ENCODE measurements at places on chromosomes 12 and 14.

DNA sequence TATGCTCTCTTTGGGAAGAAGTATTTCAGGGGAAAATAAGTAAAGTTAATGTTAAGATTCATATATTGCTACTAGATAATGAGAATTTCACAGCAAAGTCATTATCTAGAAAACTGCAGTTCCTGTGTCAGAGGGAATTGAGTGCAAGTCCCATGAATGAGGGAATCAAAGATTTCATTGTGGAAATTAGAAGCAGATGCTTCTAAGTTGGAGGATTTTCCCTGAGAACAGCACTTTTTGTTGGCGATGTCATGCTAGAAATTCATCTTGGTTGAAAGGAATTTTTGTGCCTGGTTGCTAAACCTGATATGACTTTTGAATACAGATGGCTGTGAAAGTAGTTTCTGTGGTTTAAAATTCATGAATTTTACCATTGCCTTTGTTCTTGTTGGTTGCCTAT is 25.6 kb downstream of the FRMD6 start:
- no peak for DNase-seq

GRCh38 chr12:63894132-63894531 is 49.6 kb downstream of the SRGAP1 start:
- DNase-seq = no peak

GRCh38 chr14:28762303-28762954 is 4.2 kb upstream of the FOXG1 start:
- DNase-seq = no peak

DNA sequence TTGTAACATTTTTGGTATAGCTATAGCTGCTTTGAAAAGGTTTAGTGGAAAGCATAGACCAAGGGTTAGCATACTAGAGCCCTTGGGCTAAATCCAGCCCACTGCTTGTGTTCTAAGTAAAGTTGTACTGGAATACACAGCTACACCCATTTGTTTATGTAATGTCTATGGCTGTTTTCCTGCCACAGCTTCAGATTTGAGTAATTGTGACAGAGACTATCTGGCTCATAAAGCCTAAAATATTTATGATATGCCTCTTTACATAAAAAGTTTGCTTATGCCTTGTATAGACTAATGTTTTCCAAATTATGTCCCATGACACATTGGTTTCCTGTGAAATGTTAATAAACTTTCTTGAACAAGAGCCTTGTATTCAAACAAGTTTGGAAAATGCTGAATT is 234.8 kb upstream of the ATP2B1 start:
- no peak for DNase-seq

DNA sequence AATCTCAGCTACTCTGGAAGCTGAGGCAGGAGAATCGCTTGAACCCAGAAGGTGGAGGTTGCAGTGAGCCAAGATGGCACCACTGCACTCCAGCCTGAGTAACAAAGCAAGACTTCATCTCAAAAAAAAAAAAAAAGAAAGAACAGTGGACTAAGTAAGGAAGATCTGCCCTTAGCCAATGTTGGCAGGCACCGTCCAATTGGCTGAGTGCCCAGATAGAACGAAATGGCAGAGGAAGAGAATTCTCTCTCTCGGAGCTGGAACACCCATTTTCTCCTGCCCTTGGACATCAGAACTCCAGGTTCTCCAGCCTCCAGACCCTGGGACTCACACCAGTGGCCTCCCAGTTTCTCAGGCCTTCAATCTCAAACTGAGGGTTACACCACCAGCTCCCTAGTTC is 49.9 kb downstream of the ESR2 start:
- DNase-seq = no peak

DNA sequence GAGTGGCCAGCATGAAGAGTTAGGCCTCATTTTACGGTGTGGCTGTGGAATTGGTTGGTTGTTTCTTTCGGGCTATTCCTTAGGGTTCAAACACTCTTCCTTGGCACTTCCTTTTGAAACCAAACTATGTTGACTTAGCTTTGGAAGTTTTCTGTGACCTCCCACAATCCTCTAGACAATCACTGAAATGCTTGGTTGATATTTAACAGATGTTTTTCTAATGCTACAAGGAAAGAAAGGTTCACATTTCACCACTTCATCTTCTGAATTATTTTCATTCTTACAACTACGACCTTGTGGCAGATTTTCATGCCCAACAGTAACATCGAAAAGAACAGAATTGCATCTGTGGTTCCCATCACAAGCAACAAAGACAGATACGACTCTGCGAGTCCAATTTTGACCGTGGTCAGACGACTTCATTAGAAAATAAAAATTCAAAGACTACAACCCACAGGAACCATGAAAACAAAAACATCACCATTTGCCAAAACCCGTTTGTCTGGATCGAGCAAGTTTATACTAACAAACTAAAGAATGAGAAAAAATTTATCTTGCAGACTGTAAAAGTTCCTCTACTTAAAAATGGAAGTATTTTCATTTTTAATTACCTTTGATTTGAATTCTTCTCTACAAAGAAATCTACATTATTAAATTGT is 16.9 kb downstream of the PRKAB1 start:
- DNase-seq = no peak
